ENCODE measurements at places on chromosomes 1 and 21.

DNA sequence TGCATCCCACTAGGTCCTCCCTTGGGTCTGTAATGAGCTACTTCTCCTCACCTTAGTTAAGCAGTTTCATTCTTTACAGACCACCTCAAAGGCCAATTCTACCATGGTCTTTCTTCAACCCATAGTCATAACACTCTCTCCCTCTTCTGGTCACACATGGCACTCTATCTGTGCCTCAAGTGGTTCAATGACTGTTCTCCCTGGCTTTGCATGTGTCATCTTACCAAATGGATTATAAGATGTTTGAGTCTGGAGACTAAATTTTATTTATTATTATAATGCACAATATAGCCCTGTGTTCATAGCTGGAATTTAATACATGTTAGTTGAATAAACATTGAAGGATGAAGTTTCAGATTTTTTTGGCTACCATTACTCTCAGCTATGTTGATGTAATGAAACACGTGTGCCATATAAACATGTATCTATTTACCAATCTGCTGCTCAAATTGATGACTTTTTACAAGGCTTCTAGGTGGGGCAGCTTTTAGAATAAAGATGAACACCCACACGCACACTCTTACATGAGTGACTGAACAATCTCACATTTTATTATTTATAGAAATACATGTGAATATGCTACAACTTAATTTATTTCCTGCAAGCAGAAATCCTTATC is 102.1 kb downstream of the RUNX1 start:
- DNase-seq: no peak

DNA sequence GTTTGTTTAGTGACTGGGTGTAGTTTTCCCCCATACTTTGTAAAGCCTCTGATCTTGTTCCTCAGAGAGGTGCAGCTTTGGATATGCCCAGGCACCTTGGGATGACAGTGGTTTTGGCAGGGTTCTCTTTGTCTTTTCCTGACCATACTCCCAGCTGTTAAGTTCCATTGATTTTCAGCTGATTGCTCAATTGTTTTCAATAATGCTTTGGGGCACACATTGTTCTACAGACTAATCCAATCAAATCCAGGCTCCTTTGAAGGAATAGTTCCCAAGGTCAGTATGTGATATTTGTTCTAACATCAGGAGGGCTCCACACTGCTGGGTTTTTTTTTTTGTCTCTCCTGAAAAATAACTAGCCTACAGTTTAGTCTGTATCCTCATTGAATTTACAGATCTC is 24.8 kb downstream of the PPP2R5A start:
- no peak for DNase-seq

DNA sequence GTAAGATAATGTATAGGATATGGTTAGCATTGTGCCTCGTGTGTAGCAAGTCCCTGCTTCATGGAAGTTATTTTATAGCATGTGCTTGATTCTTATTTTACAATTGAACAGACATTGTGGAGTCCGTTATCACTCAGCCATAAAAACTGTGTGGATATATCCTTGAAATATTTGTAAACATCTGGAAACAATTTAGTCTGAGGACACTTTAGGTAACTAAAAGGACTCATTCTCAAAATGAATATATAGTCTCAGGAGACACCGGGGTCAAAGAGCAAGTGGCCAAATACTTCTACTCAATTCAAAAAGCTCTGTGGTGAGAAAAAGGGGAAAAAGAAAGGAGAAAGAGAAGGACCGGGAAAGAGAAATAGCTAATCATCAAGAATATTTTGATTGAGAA is 23.7 kb downstream of the PRRX1 start:
- DNase-seq: no peak

- no peak for DNase-seq
These were observed 605 bp downstream of the RGS4 start for GRCh38 chr1:163069655-163070277.

GRCh38 chr1:117017062-117017461 is 15.5 kb downstream of the CD101 start:
- no peak for DNase-seq

GRCh38 chr1:29811247-29811646 is 574.9 kb downstream of the PTPRU start:
- no peak for DNase-seq

DNA sequence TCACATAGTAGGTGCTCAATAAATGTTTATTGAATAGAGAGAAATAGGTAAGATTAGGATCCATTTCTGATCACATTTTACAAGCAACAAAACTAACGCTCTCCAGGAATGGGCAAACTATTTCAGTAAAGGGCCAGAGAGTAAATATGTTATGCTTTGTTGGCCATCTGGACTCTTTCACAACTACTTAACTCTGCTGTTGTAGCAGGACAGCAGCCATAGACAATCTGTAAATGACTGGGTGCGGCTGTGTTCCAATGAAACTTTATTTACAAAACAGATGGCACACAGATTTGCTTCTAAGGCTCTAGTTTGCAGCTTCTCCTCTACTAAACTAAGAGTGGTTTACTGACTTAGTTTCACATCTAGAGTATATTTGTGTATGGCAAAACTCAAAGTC is 83.0 kb upstream of the BACH1 start:
- no peak for DNase-seq

DNA sequence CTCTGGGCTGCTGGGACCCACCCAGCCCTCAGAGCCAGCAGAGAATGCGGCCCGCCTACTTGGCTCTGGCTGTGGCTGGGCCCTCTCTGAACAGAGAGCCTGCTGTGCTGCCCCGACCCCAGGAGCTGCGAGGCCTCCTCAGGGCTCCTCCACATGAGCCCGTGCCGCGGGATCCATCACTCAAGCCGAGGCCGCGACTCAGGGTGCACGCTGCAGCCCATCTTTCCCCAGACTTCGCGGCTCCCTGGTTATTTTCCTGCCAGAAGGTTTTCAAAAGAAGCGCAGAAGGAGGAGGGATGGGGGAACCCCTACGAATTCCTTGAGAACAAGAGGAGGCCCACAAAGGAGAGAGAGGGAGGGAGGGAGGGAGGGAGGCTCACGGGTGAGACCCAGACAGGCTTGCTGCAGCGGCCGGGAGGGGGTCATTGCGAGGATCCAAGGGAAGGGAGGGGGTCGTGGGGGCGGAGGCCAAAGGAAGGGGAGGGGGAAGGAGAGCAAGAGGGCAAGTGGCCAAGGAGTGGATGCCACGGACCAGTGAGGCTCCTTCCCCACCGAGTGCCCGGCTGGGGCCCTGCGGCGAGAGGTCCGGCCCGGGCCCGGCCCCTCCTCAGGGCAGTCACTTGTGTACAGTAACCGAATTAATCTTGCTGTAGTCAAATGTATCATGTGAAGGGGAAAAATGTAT is 146.8 kb downstream of the CASZ1 start:
- DNase-seq: no peak

- peak; percentile 67 for DNase-seq
These were observed 66.0 kb downstream of the PGBD5 start for GRCh38 chr1:230359992-230360668.

GRCh38 chr1:113745425-113745824 is 13.9 kb downstream of the PHTF1 start:
- no peak for DNase-seq

GRCh38 chr1:198876371-198876871 is 237.6 kb downstream of the PTPRC start:
- no peak for DNase-seq
